ENCODE measurements at places on chromosomes 2 and 18.
A peak's percentile ranks its signal among the peaks of the same experiment; 100 is the strongest.

- no peak for DNase-seq
These were observed 120.8 kb downstream of the BABAM2 start for GRCh38 chr2:28011322-28011737.

GRCh38 chr2:61220768-61221167, 58.8 kb downstream of the C2orf74 start:
- DNase-seq, result no peak

GRCh38 chr2:234991290-234991689, 39.5 kb downstream of the SH3BP4 start:
- no peak for DNase-seq

DNA sequence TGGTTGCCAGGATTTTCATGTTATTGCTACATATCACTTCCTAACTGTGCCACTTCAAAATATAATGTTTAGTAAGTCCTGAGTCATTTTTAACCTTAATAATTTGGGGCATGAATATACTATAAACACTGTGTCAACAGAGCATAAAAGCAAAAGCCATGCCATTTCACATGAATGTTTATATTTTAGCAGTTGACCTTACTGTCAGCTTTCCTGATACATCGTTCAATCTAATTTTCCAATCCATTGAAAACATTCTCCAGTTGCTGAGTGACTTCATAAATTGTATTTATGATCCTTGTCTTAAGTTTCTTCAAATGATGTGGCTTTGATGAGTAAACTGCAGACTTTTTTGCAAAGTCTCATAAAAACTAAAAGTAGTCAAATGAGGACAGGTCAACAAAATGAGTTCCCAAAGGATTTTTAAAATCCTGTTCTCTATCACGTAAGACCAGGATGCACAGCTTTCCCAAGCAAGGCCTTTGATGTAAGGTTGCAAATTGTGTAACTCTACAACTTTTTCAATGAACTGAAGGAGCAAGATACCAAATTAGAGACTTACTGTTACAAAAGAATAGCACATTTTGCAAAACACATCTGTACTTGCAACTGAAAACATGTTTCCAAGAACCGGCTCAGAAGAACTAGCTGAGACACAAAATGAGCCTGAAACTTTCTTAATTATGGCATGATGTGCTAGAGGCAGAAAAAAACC, 117.7 kb downstream of the SATB2 start:
- no peak for DNase-seq

GRCh38 chr2:235770909-235771820, 277.3 kb downstream of the AGAP1 start:
- DNase-seq, result no peak

DNA sequence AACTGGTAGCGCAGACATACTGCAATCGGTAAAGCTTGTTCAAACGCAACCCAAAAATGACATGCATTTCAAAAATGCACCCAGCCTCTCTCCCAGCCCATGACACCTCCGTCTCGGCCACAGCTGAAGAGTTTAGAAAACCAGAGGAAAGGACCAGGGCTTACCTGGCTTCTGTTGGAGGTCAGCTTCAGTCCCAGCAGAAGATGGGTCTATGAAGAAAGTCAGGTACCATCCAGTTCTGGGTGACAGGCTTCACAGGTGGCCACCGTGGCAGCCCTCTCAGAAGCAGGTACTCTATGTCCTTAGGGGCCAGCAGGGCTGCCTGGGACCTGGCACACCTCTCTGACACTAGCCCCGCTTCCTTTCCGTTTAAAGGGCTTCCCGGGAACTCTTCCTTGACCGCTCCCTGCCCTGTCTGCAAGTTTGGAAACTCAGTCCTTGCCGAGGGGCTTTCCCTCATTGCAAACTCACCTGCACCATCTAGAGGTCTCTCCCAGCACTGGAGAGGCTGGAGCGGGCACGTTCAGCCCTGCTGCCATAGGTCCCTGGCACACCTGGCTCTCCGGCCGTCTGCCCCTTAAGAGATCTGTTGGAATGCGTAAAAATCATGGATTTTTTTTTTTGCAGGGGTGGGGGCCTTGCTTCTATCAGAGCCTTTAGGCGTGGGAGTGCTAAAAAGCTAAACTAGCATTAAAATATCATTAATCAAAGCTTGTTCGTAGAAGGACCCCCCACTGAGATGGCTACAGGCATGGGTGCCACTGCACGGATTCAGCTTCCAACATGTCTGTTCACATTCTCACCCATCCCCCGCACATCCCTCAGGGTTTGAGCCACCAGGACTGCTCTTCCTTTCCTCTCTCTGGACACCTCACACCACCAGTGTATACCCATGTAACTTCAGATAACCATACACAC, at the start of gene EDAR:
Gene EDAR (minus strand): TSS at position 425 of the 918 bp plus-strand sequence. CDS start 58,206 bp downstream, outside the sequence.
- DNase-seq, result peak; percentile 37

DNA sequence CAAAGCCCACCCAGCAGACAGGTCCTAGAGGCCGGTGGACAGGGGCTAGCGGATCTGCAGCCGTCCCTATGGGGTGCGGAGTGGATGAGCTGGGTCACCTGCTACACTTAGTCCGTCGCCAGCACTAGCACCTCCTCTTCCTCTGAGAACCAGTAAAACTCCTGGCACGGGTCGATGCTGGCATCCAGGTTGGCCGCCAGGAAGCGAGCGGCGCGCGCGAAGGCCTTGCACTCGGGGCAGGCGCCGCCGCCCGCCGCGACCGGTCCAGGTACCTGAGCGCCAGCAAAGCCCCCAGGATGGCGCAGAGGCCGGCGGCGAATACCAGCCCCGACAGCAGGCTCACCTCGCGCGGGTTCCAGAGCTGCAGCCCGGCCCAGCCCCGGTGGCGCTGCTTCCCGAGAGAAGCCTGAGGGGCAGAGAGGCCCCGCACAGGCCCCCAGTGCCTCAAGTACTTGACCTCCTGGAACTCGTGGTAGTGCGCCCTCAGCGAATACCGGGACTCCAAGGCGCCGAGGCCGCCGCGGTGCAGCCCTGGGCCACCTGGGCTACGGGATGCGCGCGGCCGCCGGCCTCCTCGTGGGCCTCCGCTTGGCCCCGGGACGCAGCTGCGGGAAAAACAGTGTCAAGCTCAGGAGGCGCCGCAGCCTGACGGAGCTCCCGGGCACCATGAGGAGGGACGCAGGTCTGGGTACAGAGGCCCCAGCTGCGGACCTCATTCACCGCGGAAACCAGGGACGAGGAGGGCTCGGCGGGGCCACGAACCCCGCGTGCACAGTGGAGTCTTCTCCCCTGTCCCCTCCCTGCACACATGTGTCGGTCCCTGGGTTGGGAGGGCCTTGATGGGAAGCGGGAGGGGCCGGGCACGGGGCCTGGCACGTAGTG, 27.5 kb upstream of the ALPP start:
- no peak for DNase-seq

- DNase-seq, result no peak
These were observed 200.3 kb downstream of the NRXN1 start for GRCh38 chr2:50831676-50832075.

DNA sequence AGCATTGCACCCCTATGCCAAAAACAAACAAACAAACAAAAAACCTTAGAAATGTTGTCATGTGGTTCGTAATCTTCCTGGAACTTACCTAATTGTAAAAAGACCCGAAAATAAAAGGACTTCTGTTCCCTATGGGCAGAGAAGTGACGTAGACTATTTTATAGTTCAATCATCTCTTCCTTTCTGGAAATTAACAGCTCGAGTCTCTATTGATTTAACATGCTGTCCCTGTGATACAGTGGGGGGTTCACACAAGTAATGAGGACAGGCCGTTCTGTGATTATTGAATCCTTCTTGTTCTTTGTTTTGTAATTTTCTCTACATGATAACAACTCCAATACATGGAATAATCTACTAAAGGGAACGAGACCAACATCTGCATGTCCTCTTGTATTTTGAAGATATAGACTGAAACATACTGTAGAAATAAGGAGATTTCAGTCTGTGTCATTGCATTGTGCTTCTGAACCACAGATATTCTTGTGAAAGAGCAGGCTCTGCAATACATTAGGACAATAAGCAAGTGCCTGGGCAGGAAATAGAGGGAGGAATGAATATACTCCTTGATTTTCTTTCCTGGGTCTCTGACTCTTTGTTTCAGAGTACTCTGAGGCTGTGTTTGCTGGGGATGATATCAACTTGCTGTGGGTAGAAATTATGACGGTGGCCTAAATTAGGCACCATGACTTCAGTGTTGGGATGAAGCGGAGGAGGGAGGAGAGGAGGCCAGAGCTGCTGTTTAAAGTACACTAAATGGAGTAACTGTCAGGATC, 65.7 kb upstream of the PPM1B start:
- no peak for DNase-seq

DNA sequence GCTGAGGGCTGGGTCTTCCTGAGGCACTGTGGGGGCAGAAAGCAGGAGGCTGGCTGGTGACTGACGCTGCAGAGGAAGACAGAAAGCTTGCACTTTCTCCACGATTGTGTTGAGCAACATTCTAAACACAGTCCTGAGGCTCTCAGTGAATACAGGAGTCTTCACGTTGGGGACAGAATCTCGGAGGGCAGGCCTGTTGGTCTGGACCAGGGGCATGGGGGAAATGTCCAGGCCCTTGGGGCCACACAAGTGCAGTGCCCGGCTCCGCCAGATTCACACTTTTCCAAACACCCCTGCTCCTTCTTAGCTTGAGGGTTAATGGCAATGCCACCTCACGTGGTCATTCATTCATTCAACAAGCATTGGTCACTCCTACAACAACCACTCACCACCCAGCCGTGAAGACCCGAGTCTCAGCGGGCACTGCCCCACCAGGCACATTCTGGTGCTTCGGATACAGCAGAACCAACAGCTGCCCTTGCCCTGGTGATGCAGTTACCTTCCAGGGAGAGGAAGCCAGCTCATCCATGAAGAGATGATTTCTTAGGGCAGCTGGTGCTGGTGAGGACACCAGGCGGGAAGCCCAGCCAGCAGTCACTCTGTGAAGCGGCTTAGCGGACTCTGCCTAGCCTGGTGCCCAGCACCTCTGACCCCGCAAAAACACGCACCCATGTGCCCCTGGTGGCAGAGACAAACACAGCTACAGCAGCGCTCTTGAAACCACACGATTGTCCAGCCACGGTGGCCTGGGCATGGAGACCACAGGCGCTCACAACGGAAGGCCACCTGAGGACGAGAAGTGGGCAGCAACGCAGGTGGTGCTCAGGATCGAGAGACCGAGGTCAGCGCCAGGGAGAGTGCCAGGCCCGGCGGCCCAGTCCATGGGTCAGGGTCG, 10.9 kb upstream of the GPC1 start:
- DNase-seq, result no peak

All from hindlimb muscle (tissue), 1 donor.